ENCODE measurements at places on chromosomes 11 and 22.
A peak's percentile ranks its signal among the peaks of the same experiment; 100 is the strongest.

GRCh38 chr11:109208121-109208520, 213.9 kb upstream of the C11orf87 start:
- peak; percentile 73 for DNase-seq

- no peak for DNase-seq
Observed at GRCh38 chr11:2212411-2213251, 41.0 kb upstream of the TH start.

DNA sequence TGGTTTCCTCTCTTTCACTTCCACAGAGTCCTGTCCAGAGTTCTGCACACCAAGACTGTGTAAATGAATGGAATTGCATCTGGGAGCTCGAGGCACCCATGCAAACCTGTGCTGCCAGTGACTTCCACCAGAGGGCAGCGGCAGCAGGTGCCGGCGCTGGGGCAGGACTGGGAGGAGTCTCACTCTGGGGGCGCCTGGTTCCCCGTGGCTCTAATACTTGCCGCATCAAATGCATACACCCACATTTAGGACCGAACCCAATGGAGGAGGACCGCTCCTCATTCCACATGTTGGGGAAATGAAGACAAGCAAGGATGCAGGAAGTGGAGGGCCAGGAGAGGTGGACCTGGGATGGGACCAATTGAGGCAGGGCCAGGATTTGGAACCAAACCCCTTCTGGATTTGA, 1.1 kb upstream of the CD6 start:
- peak; percentile 36 for DNase-seq

- no peak for DNase-seq
Observed at GRCh38 chr11:18259259-18259658, 6.8 kb upstream of the SAA1 start.

DNA sequence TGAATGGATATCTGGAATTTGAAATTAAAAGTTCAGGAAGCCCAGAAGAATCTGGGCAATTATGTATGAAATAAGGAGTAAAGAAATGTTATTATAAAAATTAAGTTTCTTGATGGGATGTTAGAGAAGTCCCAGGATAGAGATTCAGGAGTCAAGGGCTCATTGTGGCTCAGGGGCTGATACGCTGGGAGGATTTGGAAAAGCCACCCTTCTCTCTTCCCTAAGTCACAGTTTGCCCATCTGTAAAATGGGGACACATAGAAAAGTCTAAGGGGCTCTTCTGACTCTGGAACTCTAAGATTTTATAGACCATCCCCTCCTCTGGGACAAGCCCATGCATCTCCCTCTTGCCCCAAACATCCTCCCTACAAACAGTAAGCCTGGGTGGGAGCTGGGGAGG, 118.1 kb downstream of the TIMP3 start:
- no peak for DNase-seq

DNA sequence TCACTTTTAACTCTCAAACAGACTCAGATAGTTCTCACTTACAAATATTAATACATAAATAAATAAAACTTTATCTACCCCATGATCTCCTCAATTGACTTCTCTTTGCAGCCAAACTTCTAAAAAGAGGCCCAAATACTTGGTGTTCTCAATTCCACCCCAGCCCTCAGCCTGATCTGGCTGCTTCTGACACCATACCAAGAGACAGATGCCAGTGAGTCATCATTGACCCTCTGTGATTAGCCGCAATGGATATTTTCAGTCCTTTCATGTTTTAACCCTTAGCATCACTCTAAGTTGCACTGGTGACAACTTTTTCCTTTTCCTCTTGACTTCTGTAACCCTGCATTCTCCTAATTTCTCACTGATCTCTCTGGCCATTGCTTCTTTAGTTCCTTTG, 184.1 kb upstream of the ARHGAP20 start:
- peak; percentile 3 for DNase-seq

DNA sequence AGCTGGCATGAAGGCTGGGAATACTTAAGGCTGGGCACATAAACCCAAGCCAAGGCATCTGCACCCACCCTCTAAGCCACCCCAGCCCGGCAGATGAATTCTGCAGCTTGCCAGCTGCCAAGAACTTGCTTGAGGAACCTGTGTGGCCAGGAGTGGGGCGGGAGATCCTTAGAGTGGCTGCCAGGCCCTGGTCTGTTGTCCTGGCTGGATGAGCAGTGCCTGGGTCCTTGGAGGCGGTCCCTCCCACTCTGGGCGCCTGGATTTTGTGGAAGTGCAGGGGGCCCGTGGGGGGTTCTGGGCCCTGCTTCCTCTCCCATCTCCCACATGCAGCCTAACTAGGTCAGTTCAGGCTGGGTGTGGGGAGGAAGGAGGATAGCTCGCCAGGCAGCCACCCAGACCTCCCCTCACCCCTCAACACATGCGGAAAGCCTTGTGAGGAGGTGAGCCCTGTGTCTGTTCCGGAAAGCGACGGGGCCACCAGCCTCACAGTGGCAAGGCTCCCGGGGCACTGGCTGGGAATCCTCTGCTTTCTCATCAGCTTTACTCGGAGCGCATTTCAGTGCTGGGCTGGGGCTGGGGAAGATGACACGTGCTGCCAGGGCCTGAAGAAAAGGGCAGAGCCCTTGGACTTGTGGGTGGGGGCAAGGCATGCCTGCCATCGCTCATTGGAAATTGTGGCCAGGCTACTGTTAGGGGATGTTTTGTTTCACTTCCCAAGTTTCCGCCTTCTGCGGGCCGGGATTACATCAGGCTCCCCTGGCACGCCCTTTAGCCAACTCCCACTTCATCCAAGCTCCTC, 8.4 kb downstream of the DAGLA start:
- no peak for DNase-seq

GRCh38 chr11:131985846-131986301, 615.5 kb downstream of the NTM start:
- DNase-seq, result no peak

DNA sequence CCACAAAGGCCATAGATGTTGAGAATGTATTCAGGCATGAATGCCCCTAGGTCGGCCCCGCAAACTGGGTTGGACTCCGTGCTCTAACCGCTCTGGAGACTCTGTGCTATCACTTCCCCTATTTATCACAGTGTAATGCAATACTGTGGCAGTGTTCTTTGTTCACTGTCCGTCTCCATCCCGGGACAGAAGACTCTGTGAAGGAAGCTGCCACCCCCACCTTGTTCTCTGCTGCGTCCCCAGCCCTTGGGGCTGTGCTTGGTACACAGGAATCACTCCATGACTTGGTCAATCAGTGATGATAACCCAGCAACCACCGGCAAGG, 57.6 kb downstream of the TSPAN18 start:
- DNase-seq, result no peak

GRCh38 chr22:38823076-38823475, 20.8 kb downstream of the NPTXR start:
- DNase-seq, result no peak

DNA sequence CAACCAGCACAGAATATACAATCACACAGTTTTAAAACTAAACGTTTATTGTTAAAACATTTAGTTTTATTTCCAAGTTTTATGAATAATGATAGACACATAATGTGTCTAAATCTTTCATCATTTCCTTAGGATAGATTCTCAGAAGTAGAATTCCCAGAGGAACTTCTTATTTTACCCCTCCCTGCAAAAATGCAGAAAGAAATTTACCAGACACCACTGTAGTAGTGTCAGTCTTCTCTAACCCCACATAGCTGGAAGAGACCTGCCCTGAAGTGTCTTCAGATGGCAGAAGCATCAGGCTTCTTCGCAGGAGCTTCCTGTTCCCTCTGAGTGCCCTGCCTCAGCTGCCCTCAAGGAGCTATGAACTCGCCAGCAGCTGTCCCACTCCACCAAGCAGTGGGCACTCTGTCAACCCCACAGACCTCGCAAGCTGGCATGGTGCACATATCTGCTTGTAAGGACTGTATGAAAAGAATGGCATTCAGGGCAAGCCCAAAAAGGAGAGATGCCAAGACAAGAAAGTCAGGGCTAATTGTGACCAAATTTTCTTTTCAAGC, 28.5 kb upstream of the PAK1 start:
- DNase-seq, result no peak

DNA sequence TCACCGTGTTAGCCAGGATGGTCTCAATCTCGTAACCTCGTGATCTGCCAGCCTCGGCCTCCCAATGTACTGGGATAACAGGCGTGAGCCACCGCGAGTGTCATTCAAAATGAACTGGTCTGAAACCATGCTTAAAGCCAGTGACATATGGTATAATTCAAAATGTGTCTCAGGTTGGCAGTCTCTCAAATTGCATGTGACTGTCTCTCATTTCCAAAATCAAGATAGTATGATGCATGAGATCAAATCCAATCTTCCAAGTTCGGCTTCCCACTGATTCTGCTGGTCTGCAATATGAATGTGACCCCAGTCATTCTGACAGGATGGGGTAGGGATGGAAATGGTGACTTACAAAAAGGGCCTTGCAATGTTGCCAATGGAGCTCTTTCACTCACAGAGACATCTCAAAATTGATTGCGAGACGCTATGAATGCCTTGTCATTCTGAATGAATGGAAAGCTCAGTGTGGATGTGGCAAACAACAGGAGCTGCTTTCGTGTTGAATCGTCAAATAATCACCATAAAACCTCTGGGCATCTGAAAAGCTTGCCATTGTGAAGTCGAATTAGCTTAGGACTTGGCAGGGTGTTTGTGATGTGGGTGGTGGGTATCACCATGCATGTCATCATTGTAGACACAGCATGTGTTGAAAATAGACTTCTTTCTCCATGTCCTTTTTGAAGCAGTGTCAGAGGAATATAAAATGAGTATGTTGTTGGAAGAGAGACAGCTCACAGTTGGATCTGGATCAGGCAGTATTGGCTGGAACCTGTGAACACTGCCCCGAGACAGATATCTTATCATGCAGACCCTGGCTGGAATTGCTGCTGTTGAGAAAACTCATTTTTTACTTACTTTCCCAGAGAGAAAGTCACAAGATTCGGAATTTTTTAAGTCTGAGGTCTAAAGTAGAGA, 12.2 kb downstream of the SLN start:
- DNase-seq, result no peak

DNA sequence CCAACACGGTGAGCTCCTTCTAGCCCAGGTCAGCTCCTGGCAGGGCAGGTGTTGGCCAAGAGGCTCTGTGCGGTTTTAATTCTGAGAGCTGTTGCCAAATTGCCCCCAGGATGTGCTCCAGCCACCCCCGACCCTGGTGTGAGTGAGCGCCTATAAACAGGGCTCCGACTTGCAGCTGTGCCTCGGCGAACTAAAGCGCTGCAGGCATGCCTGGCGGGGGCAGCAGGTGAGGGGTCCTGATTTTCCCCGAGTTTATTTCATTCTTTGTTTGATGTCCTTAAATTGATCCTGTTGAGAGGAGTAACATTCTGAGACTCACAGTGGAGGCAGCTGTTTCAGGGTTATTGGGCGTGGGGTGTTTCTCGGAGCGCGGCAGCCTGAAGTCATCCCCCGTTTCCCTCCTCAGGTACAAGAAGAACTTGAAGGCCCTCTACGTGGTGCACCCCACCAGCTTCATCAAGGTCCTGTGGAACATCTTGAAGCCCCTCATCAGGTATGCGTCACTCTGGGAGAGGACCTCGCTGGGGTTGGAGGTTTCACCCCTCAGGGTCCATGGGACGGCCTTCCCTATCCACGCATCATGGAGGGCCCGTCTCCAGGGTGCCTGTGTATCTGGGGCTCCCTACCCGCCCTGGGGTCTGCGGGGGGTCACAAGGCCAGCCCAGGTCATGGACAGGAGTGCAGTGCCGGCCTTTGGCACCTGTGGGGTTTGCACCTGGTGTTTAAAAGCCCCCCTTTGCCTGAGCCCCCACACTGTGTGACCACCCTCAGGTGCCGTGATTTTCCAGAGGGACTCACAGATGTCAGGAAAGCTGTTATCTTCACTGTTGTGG, 62.1 kb downstream of the ARHGAP8 start:
- DNase-seq, result no peak

DNA sequence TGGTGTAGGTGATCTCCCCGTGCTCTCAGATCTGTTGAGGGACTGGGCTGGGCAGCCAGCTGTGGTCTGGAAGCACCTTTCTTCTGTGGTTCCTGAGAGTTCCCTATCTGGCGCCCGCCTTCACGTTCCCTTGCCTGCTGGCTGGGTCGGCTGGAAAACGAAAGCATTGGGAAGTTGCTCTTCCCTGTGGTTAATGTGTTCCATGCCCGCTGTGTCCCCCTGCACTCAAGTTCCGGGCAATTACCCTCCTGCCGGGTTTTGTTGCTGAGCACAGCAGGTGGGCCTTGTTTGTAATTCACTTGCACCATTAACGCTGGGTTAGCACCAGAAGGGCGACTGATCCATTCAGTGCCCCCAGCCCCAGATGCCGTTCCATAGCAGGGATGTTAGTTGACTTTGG, 134.1 kb downstream of the GRIK4 start:
- DNase-seq, result peak; percentile 64

- DNase-seq, result no peak
Observed at GRCh38 chr22:35522225-35523149, 18.1 kb upstream of the RASD2 start.

- no peak for DNase-seq
Observed at GRCh38 chr22:19271856-19272535, 19.5 kb downstream of the CLTCL1 start.

- DNase-seq, result no peak
Observed at GRCh38 chr11:111414267-111414931, 35.3 kb upstream of the POU2AF1 start.

Measured in NCI-H2171 treated with DMSO at 0.1 percent for 48 hours (cell line).